Femur (tissue), 1 donor: ENCODE measurements at places on chromosomes 7 and 10.

- DNase-seq = no peak
Measured at GRCh38 chr7:90760892-90761291, 164.8 kb downstream of the CDK14 start.

DNA sequence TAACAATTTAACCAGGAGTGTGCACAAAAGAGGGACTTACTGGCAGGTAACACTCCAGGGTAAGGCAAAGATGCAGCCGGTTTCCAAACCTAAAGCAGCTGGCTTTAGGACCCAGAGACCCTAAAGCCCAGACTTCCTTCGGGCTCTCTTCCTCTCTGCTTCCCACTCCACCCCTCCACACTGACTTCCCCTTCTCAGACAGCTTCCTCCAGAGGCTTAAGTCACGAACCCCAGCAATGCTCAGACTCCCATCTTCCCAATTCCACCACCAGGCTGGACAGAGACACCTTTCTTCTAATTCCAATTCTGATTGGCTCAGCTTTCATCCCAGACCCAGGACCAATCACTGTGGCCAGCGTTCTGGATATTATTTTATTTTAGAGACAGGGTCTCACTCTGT lies 24.8 kb downstream of the STYXL1 start:
- peak; percentile 25 for DNase-seq

- no peak for DNase-seq
Measured at GRCh38 chr10:30169342-30169741, 110.0 kb upstream of the JCAD start.

DNA sequence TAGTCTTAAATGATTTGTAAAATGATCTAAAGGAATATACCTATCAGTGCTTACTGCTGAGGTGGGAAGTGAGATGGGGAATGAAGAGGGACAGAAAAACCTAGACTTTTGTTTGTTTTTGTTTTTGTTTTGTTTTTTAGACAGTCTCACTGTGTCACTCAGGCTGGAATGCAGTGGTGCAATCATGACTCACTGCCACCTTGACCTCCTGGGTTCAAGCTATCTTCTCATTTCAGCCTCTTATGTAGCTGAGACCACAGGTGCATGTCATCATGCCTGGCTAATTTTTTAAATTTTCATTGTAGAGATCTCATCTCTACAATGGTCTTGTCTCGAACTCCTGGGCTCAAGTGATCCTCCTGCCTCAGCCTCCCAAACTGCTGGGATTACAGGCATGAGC lies 116.4 kb upstream of the SEM1 start:
- no peak for DNase-seq

DNA sequence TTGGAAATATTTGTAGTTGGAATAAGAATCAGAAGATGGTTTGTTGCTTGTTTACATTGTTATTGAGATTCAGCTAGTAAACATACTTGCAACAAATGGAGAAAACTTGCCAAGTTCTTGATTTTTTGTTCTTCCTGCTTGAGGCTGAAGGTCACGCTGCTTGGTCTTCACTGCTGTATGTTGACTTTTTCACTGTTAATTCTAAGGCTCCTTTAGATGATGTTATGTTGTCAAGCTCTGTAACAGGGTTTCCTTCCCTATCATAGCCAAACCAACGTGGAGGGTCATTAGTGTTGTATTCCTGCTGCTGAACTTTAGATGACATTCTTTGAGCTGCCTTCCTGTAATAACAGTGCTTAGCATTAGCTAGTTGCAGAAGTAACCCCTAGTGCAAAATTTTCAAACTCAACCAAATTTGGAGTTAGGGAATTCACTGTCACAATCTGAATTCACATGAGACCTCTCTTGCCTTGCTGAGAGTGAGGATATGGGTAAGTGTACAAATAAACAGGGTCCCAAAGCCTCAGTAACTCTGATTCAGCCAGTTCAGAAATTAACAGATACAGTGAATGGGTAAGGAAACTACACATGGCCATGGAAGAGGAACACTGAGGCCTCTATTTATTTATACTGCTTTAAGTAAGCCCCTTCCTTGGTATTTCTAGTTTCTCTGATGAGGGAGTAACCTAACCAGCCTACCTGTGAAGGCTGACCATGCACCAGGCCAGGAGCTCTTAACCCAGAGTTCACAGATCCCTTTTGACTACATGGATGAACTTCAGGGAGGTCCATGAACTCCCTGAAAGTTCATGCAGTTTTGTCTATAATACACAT lies 64.6 kb downstream of the FAM185A start:
- DNase-seq = no peak

DNA sequence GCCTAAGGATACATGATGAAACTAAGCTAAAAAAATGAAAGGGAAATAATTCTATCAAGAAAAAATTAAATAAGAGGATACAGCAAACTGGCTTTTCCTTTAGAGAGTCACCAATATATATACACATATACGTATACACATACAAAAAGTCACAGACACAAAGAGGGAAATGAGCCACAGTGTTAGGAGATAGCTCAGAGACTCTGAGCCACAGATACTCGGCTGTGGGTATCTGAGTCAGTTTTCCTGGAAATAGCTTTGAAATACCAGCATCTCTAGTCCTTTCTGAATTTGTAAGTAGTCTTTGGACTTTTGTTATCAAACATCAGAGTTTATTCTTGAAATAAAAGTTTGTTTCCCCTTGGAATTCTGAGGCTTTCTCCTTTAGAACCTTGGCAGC lies 111.8 kb downstream of the TBXAS1 start:
- no peak for DNase-seq

DNA sequence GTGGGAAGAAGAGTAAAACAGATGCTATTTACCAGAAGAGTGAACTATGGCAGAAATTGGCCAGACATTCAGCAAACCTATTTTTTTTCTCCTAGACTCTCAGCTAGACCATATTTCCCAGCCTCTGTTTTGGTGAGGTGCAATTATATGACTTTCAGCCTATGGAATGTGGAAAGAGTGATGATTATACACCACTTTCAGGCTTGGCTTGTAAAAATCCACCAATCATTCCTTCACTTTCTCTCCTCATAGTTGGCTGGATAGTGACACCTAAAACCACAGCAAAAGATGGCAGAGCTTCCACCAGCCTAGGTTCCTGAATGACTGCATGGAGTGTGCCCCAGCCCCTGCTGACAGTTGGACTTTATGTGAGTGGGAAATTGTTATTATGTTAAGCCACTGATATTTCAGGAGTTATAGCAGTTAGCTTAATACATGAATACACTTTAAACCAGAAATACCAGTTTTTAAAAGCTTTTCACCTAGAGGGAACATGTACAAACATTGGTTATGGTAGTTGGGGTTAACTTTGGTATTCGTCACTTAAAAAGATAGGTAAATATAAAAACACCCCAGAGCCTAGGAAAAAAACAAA lies 19.1 kb upstream of the TNKS2 start:
- DNase-seq = no peak

DNA sequence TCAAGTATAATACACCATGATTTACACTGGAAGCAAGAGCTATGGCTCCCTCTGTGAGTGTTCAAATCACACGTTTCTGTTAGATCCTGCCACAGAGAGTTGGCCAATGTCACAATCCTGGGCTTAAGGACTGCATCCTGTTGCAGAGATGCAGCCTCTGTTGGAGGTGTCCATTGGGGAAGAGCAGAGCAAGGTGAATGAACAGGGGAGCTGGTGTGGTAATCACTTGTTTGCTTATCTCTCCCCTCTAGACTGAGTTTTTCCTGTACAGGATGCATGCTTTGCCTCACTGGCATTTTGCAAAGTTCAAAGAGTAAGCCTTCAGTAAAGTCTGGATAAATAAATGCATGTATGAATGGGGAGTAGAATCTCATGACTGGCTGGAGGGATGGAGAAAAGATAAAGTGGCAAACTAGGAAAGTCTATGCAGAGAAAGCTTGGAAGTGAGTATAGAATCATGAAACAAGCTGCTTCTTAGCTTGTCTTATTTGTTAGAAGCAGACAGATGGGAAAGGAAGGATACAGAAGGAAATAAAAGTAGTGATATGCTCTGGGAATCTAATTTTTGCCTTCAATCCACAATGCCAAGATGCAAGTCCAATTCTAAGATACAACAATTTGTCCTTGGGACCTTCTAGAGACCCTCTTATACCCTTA lies 605.9 kb downstream of the KCNMA1 start:
- no peak for DNase-seq

DNA sequence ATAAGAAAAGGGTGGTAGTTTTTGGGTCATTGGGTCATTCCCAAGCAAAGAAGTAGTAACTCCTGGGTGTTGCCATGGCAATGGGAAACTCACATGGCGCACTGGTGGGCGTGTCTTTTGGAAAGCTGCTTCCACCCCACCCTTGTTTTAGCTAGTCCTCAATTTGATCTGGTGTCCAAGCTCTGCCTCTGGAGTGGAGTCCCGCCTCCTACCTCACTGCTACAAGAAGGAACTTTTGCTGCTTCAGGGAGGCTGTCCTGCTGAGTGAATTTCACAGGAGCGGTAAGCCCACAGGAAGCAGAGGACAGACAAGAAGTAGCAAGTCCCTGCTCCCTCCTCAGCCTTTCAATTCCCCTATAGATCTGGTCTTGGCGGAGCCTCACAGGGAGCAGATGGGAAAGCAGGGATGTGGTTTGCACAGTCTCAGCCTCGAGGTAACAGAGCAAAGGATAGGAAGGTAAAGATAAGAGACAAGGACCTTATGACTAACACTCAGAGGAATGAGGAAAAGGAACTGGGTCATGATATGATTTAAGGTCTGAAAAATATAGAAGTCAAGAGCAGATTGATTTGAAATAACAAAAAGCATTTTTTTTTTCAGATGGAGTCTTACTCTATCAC lies 700.3 kb downstream of the TNS3 start:
- DNase-seq = no peak

DNA sequence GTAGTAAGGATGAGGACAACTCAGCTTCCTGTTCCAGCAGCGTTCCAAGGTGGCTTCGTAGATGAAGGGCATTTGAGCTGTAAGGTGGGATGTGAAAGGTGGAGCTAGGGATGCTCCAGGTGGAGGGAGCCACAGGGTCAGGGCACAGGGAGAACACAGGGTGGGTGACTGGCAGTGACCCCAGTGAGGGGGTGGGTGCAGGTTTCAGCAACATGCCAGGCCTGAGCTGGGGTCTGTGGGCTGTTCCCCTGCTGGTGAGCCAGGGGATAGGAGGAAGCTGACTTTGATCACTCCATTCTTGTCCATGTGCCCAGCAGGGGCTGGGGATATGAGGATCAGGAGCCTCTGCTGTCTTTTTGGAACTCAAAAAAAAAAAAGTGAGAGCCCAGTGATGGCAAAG lies 33.2 kb downstream of the CDH23 start:
- peak; percentile 5 for DNase-seq

- DNase-seq = no peak
Measured at GRCh38 chr7:131031099-131031868, 296.4 kb upstream of the MKLN1 start.

DNA sequence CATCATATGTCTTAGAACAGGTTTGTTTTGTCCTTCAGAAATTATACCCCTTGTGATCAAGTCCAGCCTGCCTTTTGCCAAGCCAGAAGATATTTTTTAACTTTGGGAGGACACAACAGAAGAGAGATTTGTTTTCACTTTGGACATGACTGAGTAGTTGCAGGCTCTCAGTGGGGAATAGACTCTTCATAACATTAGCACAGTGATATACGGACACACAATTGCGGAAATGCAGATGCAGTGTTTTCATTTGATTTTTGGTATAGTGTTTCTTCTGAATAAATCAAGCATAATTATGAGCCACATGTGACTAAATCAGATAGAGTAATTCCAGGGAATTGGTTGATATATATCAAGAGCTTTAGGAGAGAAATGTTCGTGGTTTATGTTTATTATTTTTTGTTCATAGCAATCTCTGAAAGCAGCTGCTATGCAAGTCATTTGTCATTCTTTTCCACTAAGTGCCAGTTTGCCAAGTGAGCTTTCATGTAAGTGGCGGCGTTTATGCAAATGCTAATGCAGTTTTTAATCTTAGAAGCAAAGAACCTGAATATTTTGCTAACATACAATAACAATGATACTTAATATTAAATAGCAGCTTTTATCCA lies 69.6 kb upstream of the HDAC9 start:
- DNase-seq = no peak

GRCh38 chr10:131891196-131891928 lies 9.4 kb upstream of the PPP2R2D start:
- no peak for DNase-seq

DNA sequence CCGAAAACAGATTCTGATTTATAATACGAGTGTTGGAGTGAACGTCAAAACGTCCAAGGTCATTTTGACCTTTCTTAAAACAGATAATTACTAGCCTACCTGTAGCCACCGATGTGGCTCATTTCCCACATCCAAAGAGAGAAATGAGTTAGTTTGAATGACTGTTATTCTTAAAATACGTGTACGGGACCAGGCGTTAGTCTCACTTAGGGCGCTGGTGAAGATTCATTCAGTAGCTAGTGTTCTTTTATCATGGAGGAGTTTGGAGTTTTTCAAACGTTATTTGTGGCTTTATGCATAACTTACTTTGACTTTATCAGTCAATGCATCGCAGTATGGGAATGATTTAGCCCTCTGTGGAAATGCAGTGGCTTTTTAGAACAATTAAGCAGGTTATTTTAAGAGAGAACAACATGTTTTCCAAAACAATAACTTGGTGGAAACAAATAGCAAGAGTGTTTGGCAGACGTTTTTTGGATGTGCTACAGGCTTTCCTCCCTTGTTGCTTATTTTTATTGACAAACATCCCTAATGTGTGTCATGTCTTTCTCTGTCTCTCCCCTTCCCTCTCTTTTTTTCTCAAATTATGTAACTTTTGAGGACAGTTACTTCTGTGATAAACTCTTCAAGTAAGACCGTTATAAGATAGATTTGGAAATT lies 1.6 kb downstream of the BICC1 start:
- DNase-seq = no peak

- no peak for DNase-seq
Measured at GRCh38 chr7:137084607-137085380, 216.3 kb downstream of the CHRM2 start.

DNA sequence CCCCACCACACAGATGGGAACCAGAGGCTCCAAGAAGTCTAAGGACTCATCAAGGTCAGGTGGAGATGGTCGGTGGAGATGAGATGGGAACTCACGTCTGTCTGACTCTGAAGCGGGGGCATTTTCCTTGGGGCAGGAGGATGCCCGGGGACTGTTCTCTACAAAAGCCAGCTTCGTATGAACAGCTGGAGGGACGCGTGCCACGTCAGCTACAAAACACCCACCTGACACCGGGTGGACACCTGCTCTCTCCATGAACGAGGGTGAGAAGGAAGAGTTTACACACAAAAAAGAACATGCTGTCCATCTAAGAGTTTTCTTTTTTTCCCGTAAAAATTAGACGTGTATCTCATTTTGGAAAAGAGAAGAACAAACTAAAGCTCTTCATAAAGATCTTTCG lies 47.7 kb downstream of the C10orf143 start:
- DNase-seq = no peak

GRCh38 chr10:49058463-49059255 lies 56.7 kb downstream of the VSTM4 start:
- peak; percentile 56 for DNase-seq

- DNase-seq = no peak
Measured at GRCh38 chr10:97937928-97938327, 88.3 kb downstream of the GOLGA7B start.

GRCh38 chr10:49080965-49081364 lies 34.4 kb downstream of the VSTM4 start:
- DNase-seq = no peak

DNA sequence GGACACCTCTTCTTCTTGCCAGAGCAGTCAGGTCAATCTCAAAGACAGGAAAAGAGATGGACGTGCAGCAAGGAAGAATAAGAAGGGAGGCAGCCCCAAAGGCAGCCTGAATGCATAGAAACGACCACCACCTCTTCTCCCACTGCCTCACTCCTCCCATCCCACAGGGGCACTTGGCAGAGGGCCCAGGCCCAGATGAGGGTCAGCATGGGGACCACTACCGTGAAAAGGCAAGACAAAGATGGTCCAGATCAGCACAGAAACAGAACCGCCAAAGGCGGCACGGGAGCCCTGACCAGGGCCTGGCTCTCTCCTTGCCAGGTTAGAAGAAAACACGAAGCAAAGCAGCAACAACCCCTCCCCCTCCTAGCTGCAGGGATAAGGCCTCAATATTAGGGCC lies 1.9 kb upstream of the NDST2 start:
- DNase-seq = no peak
